ENCODE measurements at places on chromosomes 1 and 21. TPM values are rescaled to one million over a fixed set of nuclear protein-coding genes. Genes with fewer than 3 reads are reported as not detected.

PPM1J gene
- 1.6 TPM for total RNA-seq

CACNA1S gene
- not detected for total RNA-seq

CLIC6 gene
- not detected for total RNA-seq

SLC16A4 gene
- total RNA-seq: 10.4 TPM

SPATA21 gene
- not detected for total RNA-seq

MCOLN3 gene
- total RNA-seq: not detected

LEFTY1 gene
- total RNA-seq: not detected

EGLN1 gene
- total RNA-seq: 76.3 TPM

ZDHHC18 gene
- total RNA-seq: 5.6 TPM

TMCC2 gene
- 4.5 TPM for total RNA-seq

EPHB2 gene
- 58.8 TPM for total RNA-seq

TEX38 gene
- total RNA-seq: not detected

C1orf52 gene
- total RNA-seq: 29.8 TPM

LCE3D gene
- not detected for total RNA-seq

OR2T2 gene
- total RNA-seq: not detected

OR6F1 gene
- not detected for total RNA-seq

PTPN7 gene
- total RNA-seq: not detected

KCNA3 gene
- total RNA-seq: not detected

INSRR gene
- not detected for total RNA-seq

HAPLN2 gene
- 0.14 TPM for total RNA-seq

GREM2 gene
- 0.59 TPM for total RNA-seq

REG4 gene
- total RNA-seq: not detected

SYT6 gene
- total RNA-seq: not detected

DNMT3L gene
- not detected for total RNA-seq

BEST4 gene
- total RNA-seq: not detected

IGSF9 gene
- total RNA-seq: not detected

CA6 gene
- not detected for total RNA-seq

KCNT2 gene
- 4.8 TPM for total RNA-seq

SLC30A10 gene
- under 0.01 TPM for total RNA-seq

FAM151A gene
- total RNA-seq: not detected

HSD3B1 gene
- total RNA-seq: not detected

KCNQ4 gene
- not detected for total RNA-seq

SLC45A1 gene
- total RNA-seq: 2.9 TPM

FAM163A gene
- 0.05 TPM for total RNA-seq

WNT4 gene
- total RNA-seq: 0.59 TPM

SRGAP2C gene
- total RNA-seq: 24.9 TPM

FCMR gene
- total RNA-seq: not detected

DISP3 gene
- total RNA-seq: under 0.01 TPM

VSIG8 gene
- total RNA-seq: not detected

LIN28A gene
- total RNA-seq: not detected

SLC9C2 gene
- total RNA-seq: 0.46 TPM

GJA9 gene
- not detected for total RNA-seq

APP gene
- total RNA-seq: 1,315 TPM

Data from smooth muscle cell of the umbilical artery (primary cell).